Fibroblast of the aortic adventitia (primary cell): ENCODE measurements at places on chromosomes 6 and 20. TPM values are rescaled to one million over a fixed set of nuclear protein-coding genes. Genes with fewer than 3 reads are reported as not detected.
A peak's percentile ranks its signal among the peaks of the same experiment; 100 is the strongest.

- peak; percentile 6 for DNase-seq
These were observed 22.1 kb upstream of the EYA2 start for GRCh38 chr20:46872328-46873211.

DNA sequence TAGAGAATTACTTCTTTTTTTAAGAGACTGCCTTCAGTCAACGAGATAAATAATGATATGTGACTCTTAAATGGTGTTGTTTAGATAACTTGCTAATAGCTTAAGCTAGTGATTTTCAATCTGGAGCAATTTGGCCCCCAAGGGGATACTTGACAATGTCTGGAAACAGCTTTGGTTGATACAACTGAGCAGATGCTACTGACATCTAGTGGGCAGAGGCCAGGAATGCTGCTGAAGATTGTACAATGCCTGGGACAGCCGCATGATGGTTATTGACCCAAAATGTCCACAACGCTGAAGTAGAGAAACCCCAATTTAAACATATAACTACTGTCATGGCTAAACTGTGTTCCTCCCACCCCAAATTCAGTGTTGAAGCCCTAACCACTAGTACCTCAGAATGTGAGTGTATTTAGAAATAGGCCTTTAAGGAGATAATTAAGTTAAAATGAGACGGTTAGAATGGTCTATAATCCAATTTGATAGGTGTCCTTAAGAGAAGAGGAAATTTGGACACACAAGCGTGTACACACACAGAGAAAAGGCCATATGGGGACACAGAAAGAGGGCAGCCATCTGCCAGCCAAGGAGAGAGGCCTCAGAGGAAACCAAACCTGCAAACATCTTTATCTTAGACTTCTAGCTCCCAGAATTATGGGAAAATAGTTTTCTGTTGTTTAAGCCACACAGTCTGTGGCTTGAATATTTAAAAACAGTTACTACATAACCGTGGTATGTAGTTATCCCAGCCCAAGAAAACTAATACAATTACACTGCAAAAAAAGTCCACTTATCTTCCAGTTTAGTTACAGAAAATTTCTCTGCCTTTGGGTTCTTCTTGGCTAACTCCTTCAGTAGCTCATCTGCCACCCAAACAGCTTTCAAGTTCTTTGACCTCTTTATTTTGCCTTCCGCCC lies 22.2 kb downstream of the RWDD2A start:
- peak; percentile 88 for DNase-seq

DNA sequence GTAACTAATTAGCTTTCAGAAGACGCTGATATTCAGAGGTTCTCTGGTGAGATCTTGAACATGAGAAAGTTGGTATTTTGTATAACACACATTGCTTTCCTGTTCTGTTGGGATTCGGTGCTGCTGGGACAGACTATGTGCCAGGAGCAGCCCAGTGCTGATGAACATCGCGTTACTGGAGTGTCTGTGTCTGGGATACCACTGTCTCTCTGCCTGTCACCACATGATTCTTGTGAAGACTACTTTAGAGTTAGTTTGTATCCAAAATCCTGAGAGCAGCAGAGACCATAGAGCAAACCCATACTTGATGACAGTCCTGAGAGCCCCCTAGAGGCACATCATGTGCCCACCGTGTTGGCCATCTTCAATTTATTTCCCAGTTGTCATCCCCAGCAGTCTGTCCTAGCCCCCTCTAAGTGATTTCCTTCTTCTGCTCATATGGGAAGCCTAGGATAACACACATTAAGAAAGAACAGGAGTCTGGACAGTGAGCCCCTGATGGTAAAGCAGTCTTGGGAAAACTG lies 41.8 kb upstream of the TINAG start:
- no peak for DNase-seq

GRCh38 chr6:18427296-18427695 lies 40.1 kb downstream of the RNF144B start:
- DNase-seq = no peak

GRCh38 chr6:157263146-157263545 lies 60.2 kb downstream of the TMEM242 start:
- no peak for DNase-seq

GRCh38 chr6:76792394-76792793 lies 670.9 kb downstream of the HTR1B start:
- DNase-seq = no peak

GRCh38 chr6:97947841-97948240 lies 664.8 kb upstream of the MMS22L start:
- peak; percentile 8 for DNase-seq

DNA sequence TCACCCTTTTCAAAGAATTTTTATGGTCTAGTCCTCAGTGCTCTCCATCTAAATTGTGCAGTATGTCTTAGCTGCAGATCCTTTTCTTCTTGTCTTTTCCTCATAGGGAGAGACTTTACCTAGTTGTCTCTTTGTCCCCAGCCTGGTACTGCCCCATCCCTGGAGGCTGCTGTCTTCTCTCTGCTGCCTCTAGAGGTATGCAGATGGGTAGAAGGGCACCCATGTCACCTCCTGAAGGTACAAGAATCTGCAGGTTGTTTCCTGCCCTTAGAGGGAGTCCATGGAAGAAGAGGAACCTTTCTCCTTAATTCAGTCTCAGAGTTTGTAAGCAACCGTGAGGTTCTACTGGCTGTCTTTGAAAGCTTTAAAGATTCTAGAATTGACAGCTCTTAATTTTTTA lies 39.1 kb downstream of the MCM8 start:
- DNase-seq = no peak

GRCh38 chr20:63941282-63942081 lies 14.7 kb downstream of the UCKL1 start:
- no peak for DNase-seq

DNA sequence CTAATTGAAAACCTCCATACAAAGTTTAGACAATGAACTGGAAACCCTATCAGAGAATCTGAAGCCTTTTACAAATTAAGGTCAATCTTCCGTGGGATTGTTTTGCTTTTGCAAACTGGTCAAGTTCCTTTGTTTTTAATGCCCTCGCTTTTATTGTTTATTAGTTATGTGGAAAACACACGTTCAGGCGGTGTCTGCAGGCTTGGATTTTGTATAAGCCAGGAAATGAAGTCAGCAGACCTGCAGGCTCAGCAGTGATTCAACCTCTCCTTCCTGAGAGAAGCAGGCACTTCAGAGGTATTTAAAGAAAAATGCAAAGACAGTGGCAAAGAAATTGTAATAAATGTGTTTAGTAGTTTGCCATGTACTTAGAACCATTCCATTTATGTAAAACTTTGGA lies 103.4 kb upstream of the PDE10A start:
- peak; percentile 32 for DNase-seq

DNA sequence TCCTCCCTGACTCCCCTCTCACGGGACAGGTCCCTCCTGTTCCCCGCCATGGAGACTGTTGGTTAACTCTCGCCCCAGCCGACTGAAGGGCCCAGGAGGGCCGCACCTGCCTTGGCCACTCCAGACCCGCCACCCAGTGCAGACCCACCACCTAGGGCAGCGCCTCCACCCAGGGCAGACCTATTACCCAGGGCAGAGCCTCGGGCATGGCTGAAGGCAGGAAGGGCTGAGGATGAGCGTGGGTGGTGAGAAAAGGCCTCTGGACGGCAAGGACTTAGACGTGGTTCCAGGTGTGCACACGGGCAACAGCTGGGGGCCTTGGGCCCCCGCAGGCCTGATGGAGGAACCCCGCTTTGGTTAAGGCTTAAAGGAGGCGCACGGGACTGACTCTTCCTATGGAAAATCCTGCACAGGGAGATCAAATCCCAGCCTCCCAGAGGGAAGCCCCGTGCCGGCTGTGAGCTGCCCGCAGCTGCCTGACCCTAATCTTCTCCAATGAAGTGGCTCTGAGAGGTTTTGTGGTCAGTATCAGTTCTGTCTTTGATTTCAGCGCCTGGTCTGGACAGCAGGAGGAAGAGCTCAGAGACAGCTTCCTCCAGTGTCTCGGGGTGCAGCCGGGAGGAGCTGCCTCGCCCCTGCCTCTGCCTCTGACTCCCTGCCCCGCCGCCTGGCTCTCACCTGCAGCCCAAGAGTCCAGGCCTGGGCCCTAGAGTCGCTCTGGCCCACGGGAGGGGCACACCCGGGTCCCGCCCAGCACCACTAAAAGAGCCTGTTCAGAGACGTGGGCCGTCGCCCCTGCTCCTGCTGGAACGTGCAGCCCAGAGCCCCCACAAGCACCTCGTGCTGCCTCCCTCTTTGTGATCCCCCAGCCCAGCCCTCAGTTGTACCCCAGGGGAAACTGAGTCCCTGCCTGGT lies 12.1 kb upstream of the CHRNA4 start:
- no peak for DNase-seq

DNA sequence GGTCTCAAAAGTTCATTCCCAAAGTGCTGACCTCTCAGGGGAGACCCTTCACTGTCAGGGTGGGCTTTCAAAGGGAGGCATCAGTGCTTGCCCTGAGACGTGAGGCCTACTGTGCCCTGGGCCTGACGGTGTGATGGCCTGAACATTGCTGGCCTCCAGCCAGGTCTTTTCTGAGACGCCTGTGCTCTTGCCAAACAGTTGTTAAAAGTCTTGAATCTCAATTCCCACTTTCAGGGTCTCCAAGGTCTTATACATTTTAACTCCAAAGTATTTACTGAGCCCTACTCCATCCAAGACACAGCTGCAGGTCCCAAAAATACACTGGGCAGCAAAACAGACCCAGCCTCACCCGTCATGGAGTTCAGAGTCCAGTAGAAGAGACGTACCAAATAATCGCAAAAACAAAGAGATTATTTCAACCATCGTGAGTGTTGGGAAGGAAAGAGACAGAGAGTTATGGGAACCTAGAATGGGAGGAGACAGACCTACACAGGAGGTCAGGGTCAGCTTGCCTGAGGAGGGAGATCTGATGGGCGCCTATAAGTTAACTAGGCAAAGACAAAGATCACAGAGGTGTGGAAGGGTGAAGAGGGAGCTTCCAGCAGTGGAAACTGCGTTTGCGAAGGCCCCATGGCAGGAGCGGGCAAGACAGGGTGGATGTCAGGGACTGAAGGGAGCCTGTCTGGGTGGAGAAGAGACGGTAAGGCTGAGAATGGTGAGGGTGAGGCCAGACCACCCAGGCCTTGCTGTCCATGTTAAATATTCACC lies 446.3 kb downstream of the PREX1 start:
- DNase-seq = no peak

GRCh38 chr20:24969186-24970029 lies 20.3 kb downstream of the CST7 start:
- no peak for DNase-seq

DNA sequence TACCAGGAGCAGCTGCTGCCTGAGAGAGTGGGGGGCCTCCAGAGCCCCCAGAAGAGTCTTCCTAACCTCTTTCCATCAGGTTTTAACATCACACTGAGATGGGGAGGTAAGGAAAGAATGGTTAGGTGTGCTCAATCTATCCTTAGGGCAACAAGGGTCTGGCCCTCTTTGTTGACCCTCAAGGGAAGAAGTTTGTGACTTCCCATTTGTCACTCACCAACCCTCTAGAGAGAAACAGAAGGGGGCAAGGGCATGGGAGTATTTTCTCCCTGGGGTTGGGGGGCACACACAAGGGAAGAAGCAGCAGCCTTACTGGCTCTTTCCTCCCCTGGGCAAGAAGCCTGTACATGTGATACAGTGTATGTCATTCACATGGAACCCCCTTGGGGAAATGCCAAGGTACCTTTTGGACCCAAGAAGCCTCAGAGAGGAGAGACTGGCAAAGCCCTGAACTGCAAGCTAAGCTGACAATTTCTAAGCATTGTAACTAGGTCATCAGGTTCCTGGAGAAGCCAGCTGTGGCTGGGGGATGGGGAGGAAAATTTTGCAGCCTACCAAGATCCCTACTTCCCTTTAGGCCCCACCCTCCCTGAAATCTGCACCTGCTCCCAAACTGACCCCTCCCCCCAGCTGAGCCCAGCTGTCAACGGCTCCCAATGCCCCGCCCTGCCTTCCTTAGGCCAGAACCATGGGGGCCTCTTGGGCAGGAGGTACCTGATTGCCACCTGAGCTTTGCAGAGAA lies 14.5 kb downstream of the BCL2L1 start:
- DNase-seq = no peak

- no peak for DNase-seq
These were observed 164.3 kb upstream of the RREB1 start for GRCh38 chr6:6943421-6943820.

DNA sequence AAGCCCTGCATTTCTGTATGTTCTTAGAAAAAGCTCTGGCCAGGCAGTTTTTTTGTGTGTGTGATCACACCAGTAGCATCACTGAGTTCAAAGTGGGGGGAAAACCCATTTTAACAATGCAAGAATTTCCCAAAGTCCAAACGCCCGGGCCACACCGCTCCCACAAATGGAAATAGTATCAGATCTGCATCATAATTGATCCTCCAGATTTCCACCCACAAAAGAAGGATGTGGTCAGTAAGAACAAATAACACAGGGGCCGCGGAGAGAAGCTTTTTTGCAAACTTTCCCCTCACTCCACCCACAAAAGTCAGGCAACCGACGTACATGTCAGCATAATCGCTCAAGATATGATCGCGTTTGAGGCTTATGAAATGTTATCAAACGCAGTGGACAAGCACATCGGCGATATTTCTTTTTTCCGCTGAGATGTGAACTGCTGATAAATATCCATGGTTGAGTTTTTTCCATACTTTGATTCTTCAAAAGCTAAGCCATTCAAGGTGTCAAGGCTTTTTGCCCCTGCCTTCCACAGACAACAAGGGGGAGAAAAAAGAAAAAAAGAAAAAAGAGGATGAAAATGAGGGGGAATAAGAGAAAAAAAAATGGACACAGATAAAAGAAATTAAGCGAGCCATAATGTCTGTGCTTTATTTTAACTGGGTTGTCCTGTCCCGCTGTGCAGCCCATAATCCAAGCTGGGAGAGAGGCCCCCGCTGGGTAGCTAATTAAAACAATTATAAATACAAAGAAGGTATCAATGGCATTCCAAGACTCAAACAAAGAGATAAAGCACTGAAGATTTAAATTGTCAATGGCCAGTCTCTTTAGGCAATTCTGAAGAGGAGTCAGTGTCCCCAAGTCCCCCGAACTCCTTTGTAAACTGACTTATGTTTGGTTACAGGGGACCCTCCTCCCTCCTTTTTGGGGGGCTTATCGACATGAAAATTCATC lies 143.5 kb downstream of the ZFP64 start:
- no peak for DNase-seq

DNA sequence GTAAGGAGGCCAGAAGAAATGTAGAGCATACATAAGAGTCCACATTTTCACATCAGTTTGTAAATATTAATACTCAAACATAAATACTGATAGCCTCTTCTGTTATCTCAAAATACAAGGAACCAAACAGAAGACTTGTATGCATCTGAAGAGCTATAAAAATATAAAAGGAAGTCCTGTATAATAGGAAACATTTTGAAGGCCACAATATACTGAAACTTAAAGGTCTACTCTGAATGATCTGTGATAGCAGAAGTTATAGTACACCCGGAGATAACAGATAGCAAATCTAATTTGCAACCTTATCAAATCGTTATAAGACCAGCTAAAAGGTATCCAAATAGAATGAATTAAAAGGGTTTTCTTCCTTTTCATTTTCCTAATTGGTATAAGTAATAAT lies 111.2 kb downstream of the HIVEP2 start:
- no peak for DNase-seq

ADGRG6 gene
- 1.7 and 7.5 TPM in 2 replicates for total RNA-seq

TBC1D32 gene
- 21.2 and 45.5 TPM in 2 replicates for total RNA-seq

JPH2 gene
- total RNA-seq = under 0.01 and 0.82 TPM in 2 replicates

CEP162 gene
- total RNA-seq = 12.4 and 21.4 TPM in 2 replicates

RHAG gene
- total RNA-seq = not detected in 2 replicates

ZSCAN16 gene
- total RNA-seq = 2.9 and 4.2 TPM in 2 replicates

RGS17 gene
- 7.8 and 38.1 TPM in 2 replicates for total RNA-seq

TMEM14A gene
- 16.3 and 60.1 TPM in 2 replicates for total RNA-seq
